ENCODE measurements at places on chromosomes 2 and 18. TPM values are rescaled to one million over a fixed set of nuclear protein-coding genes. Genes with fewer than 3 reads are reported as not detected.
A peak's percentile ranks its signal among the peaks of the same experiment; 100 is the strongest.

LYPD6 gene
- 15.0 TPM for total RNA-seq

LRRC30 gene
- not detected for total RNA-seq

GPBAR1 gene
- total RNA-seq: not detected

PRR30 gene
- total RNA-seq: not detected

IL37 gene
- total RNA-seq: not detected

GRCh38 chr18:23662309-23663263 lies at the start of gene ANKRD29:
Gene ANKRD29, minus strand, starts transcription at chr18:23662911. Its CDS starts 181 bp downstream, at chr18:23662730.
- no peak for DNase-seq
- no peak within 1 kb of the TSS for H3K27ac ChIP-seq
- peaks cover 68% of the 10 kb centered on the region for H3K27me3 ChIP-seq
- peak within 1 kb of the TSS; percentile 29 for H3K4me3 ChIP-seq

GRCh38 chr2:138814123-138814898 lies 34.1 kb upstream of the NXPH2 start:
- H3K4me1 ChIP-seq: no peaks in the 10 kb centered on the region
- no peak overlapping the region for H3K27ac ChIP-seq
- H3K4me3 ChIP-seq: no peak overlapping the region
- DNase-seq: no peak
- H3K36me3 ChIP-seq: no peaks in the 10 kb centered on the region

DNA sequence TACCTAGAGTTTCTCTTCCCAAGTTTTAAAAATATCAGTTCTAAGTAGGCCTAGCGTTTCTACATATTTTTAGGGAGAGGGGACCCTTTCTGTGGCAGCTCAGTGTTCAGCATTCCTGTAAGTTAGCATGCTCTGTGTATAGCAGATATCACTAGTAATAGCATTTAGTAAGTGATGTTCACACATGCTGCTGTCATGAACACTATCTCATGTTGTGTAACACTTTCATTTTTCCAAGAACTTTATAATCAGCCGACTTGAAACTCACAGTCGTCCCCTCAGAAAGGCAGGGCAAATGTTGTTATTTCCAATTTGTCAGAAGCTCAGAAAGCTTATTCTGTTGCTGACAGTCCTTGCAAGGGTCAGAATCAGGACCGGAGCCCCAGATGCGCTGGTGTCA lies 267.7 kb downstream of the ALPK2 start:
- no peak for DNase-seq
- H3K27me3 ChIP-seq: no peaks in the 10 kb centered on the region
- H3K36me3 ChIP-seq: peaks cover 26% of the 10 kb centered on the region
- peak overlapping the region; percentile 86 for H3K27ac ChIP-seq
- no peak overlapping the region for H3K4me3 ChIP-seq

DNA sequence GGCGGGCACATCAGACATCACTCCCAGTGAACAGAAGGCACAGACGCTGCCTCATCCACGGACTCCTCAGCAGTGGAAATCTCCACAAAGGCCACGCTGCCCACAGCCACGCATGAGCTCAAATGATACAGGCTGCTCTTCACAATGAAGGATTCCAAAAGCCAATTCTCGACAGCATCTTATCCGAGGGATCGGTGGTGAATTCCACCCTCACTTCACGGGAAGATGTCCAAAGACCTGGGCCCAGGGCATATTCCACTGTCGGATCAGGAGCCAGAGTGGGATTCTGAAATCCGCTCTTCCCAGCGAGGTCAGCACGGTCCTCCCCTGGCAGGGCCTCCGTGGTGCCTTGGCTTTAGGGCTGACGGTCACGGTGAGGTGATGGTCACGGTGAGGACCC lies 55.8 kb downstream of the EIPR1 start:
- H3K4me1 ChIP-seq: no peaks in the 10 kb centered on the region
- no peaks in the 10 kb centered on the region for H3K27me3 ChIP-seq
- no peak overlapping the region for H3K4me3 ChIP-seq
- H3K36me3 ChIP-seq: no peaks in the 10 kb centered on the region
- DNase-seq: no peak

GRCh38 chr18:26190506-26190905 lies 35.7 kb upstream of the TAF4B start:
- no peak overlapping the region for H3K27ac ChIP-seq
- H3K4me1 ChIP-seq: no peaks in the 10 kb centered on the region
- no peak overlapping the region for H3K4me3 ChIP-seq
- no peaks in the 10 kb centered on the region for H3K36me3 ChIP-seq
- H3K27me3 ChIP-seq: no peaks in the 10 kb centered on the region
- DNase-seq: no peak

DNA sequence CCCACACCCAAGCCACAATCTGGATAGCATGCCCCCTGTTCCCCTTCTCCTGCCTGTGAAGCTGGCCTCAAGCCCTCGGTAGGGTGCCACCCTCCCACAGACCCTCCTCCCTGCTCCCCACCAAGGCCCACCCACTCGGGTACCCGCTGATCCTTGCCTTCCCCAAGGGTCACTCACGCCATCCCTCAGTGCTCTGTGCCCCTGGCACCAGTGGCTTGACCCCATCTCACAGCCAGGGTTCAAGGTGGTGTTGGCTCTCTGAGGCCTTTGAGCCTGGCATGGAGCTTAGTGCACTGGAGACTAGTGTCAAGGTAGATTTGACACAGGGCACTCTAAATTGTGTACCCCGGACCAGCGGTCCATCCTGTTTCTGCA lies 11.9 kb downstream of the ADRA2B start:
- H3K27ac ChIP-seq: no peak overlapping the region
- H3K4me3 ChIP-seq: no peak overlapping the region
- H3K27me3 ChIP-seq: no peaks in the 10 kb centered on the region

Data from SJSA1 (cell line).